ENCODE measurements at places on chromosomes 11 and 22. TPM values are rescaled to one million over a fixed set of nuclear protein-coding genes. Genes with fewer than 3 reads are reported as not detected.

DNA sequence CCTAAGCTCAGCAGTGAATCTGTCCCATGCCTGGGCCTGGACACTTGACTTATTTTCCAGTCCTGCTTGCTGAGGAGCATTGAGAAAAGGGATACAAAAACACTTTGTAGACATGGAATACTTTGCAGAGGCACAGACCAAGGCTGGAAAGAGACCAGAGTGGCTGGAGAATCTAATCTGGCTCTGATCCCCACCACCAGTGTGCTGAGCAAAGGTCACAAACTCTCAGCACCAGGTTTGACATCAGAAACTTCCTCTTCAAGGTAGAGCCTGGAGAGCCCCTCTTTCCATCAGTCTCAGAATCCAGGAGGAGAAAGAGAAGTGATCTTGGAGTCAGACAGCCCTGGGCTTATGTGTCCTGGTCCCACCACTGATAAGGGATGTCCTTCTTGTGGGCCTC is 53.5 kb downstream of the ISX start:
- no peak overlapping the region for H3K27ac ChIP-seq
- H3K4me1 ChIP-seq = no peaks in the 10 kb centered on the region
- H3K4me3 ChIP-seq = no peak overlapping the region
- H3K27me3 ChIP-seq = no peaks in the 10 kb centered on the region
- no peak for DNase-seq

GRCh38 chr22:43217285-43218030 is 30.5 kb upstream of the TTLL12 start:
- H3K27ac ChIP-seq = no peak overlapping the region
- H3K36me3 ChIP-seq = no peaks in the 10 kb centered on the region
- no peak overlapping the region for H3K4me3 ChIP-seq
- H3K27me3 ChIP-seq = no peaks in the 10 kb centered on the region
- DNase-seq = no peak
- H3K4me1 ChIP-seq = no peaks in the 10 kb centered on the region

DNA sequence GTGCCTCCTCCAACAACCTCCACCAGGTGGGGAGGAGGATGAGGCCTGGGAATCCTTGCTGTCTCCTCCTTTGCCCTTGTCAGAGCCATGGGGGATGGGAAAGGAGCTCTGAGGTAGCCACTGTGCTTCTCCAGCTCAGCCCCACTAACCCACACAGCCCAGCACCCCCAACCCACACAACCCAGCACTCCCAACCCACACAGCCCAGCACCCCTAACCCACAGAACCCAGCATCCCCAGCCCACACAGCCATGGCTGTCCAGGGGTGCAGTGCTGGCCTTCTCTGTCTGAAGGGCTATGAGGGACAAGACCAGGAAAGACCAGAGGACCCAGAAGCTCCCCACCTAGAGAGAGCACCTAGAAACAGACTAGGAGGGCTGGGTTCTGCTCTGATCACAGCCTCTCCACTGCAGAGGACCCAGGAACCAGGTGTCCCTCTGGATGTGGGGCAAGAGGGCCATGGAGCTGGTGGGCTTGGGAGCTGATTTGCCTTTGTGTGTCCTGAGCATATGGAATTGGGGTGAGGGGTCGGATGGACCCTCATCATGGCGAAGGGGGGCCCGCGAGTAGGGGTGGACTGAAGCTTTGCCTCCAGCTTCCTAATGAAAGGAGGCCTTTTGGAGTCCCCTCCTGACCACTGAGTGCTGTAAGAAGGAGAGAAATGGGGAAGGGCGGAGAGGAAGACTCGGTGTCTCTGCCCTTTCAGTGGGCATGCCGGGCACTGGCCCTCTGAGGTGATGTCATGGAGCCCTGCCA is 117.6 kb upstream of the THY1 start:
- no peaks in the 10 kb centered on the region for H3K4me1 ChIP-seq
- no peaks in the 10 kb centered on the region for H3K36me3 ChIP-seq
- no peak overlapping the region for H3K27ac ChIP-seq
- no peak overlapping the region for H3K4me3 ChIP-seq
- no peaks in the 10 kb centered on the region for H3K27me3 ChIP-seq

DNA sequence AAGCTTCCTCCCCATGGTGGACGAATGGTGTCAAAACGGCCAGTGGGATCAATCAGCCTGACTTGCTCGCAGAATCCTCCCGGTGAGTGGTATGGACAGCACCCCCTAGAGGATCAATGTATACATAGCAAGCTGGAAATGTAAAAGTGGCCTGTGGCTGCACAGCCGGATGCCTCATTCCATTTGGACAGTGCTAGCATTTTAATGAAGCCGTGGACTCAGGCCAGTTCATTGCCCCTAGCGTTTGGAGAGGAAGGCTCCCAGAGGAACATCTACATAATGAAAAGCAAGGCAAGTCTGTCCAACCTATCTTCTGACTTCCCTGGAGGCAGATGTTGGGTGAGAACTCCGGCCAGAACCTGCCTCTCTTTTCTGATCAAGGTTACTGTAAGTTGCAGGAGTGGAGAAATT is 942.3 kb downstream of the NTM start:
- H3K4me1 ChIP-seq = no peaks in the 10 kb centered on the region
- H3K27me3 ChIP-seq = no peaks in the 10 kb centered on the region
- H3K36me3 ChIP-seq = no peaks in the 10 kb centered on the region
- H3K4me3 ChIP-seq = no peak overlapping the region

Gene C11orf91
- total RNA-seq = not detected

Measured in upper lobe of left lung (tissue), 6 donors.